ENCODE measurements at places on chromosomes 7 and 10. TPM values are rescaled to one million over a fixed set of nuclear protein-coding genes. Genes with fewer than 3 reads are reported as not detected.

MSS51 gene
- total RNA-seq, result 0.39 TPM

INTS1 gene
- total RNA-seq, result 63.2 TPM

ASAH2 gene
- 0.56 TPM for total RNA-seq

FXYD4 gene
- total RNA-seq, result not detected

MTURN gene
- 8.8 TPM for total RNA-seq

AKR1D1 gene
- not detected for total RNA-seq

AKR1C3 gene
- 9.6 TPM for total RNA-seq

DCLRE1A gene
- 4.1 TPM for total RNA-seq

MPP7 gene
- total RNA-seq, result 1.3 TPM

SPDYE1 gene
- not detected for total RNA-seq

LRIT1 gene
- not detected for total RNA-seq

SLC18A2 gene
- total RNA-seq, result not detected

HOXA2 gene
- 2.8 TPM for total RNA-seq

SEMA3A gene
- 46.8 TPM for total RNA-seq

MICALL2 gene
- 14.0 TPM for total RNA-seq

SUFU gene
- total RNA-seq, result 7.2 TPM

SMKR1 gene
- total RNA-seq, result not detected

PTF1A gene
- total RNA-seq, result not detected

FOXI2 gene
- not detected for total RNA-seq

ATP6V1F gene
- total RNA-seq, result 130 TPM

EBLN1 gene
- not detected for total RNA-seq

ZNF467 gene
- 27.9 TPM for total RNA-seq

CYP26C1 gene
- 0.13 TPM for total RNA-seq

OR2A5 gene
- total RNA-seq, result not detected

PTPRZ1 gene
- not detected for total RNA-seq

SLC39A12 gene
- total RNA-seq, result not detected

COL17A1 gene
- total RNA-seq, result 1.0 TPM

GPR158 gene
- total RNA-seq, result 0.40 TPM

ANKRD7 gene
- 0.91 TPM for total RNA-seq

CDHR1 gene
- not detected for total RNA-seq

LIPA gene
- total RNA-seq, result 46.9 TPM

CFAP58 gene
- 0.65 TPM for total RNA-seq

DYDC1 gene
- total RNA-seq, result not detected

TUBB8 gene
- total RNA-seq, result not detected

RSPH10B2 gene
- total RNA-seq, result not detected

ZNF804B gene
- not detected for total RNA-seq

SPDYE16 gene
- total RNA-seq, result not detected

TET1 gene
- total RNA-seq, result 2.7 TPM

Data from epithelial cell of alveolus of lung (primary cell).